ENCODE measurements at places on chromosomes 4 and X.

DNA sequence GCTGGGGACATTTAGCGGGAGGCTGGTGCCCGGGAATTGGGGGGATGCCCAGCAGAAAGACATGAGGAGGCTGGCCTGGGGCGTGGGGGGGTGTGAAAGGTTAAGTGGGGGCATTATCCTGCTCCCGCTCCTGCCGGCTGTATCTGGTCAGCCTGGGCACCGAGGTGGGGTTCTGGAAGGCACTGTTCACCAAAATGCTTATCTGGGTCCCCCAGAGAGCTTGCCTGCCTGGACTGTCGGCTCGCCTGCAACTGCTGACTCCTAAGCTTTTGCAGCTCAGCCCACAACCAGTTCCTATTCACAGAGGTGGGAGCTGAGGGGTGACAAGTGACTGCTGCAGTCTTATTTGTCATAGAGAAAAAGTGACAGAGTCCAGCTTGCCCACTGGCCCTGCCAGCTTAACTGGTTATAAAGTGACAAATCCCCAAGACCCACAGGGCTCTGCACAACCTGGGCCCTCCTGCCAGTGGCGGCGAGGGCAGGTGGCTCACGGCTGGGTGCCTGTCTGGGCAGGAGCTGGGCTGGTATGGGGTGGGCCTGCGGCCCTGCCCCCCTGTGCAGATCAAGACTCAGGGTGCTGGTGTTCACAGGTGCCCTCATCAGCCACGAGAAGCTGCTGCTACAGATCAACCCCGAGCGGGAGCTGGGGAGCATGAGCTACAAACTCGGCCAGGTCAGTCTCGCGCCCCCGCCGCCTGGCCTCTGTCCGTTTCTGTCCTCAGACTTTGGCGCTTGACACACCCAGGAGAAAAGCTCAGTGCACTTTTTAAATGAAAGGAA lies 23.7 kb upstream of the MSANTD1 start:
- no peak for DNase-seq

- DNase-seq, result no peak
Observed at GRCh38 chr4:24607334-24607733, 23.0 kb upstream of the DHX15 start.

DNA sequence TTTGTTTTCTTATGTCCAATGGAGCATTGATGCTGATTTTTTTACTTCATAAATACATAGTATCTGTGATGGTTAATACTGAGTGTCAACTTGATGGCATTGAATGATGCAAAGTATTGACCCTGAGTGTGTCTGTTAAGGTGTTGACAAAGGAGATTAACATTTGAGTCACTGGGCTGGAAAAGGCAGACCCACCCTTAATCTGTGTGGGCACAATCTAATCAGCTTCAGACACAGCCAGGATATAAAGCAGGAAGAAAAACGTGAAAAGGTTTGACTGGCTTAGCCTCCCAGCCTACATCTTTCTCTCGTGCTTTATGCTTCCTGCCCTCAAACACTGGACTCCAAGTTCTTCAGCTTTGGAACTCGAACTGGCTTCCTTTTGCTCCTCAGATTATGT lies 230.6 kb upstream of the SPRY1 start:
- DNase-seq, result no peak

GRCh38 chr4:163991298-163991865 lies 496.9 kb downstream of the TMA16 start:
- no peak for DNase-seq

GRCh38 chr4:77938560-77938959 lies 75.9 kb downstream of the MRPL1 start:
- no peak for DNase-seq

DNA sequence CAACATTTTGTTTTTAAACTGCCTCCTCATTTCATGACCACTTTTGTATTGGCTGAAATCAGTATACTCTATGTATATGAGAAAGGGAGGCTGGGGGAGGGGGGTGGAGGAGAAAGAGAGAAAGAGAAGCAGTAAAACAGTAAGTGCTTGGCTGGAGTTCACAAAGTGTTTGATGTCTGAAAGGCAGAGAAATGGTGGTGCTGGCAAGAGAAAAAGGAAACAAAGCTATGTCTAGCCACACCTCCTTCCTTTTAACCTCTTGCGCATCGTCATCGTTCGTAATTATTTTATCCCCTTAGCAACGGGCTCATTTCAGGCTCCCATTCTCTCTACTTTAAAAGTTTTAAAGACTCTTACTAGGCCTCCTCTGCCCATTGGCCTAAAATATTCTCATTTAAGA lies 25.6 kb downstream of the RPA4 start:
- DNase-seq, result no peak

Data from germinal center (tissue), 1 donor.